NCI-H226 (cell line): ENCODE measurements at places on chromosomes 16 and 17.

- DNase-seq, result no peak
These were observed 177.3 kb downstream of the CYB561 start for GRCh38 chr17:63268827-63269226.

GRCh38 chr16:89604764-89605163 lies 8.7 kb upstream of the DPEP1 start:
- DNase-seq, result no peak

- DNase-seq, result no peak
These were observed 164.1 kb upstream of the TOM1L1 start for GRCh38 chr17:54736573-54736972.

- no peak for DNase-seq
These were observed 3.5 kb downstream of the ZFPM1 start for GRCh38 chr16:88456356-88457292.

- DNase-seq, result no peak
These were observed 92.1 kb upstream of the HLF start for GRCh38 chr17:55172612-55173011.

DNA sequence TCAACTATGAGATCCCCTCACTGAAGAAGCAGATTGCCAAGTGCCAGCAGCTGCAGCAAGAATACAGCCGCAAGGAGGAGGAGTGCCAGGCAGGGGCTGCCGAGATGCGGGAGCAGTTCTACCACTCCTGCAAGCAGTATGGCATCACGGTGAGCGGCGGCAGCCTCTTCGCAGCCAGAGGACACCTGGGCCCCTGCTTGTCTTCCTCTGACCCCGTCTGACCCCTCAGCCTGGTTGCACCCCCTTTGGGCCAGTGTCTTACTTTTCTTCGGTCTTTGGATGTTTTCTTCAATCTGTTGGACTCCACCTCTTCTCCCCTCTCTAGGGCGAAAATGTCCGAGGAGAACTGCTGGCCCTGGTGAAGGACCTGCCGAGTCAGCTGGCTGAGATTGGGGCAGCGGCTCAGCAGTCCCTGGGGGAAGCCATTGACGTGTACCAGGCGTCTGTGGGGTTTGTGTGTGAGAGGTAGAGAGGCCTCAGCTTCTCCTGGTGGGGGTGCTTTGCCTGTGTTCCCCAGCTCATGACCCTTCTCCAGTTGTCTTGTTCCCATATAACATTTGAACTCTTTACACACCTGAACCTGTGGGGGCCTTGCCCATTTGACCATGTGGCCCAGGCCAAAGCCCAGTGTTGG lies 4.4 kb downstream of the CDK5RAP3 start:
- DNase-seq, result no peak

DNA sequence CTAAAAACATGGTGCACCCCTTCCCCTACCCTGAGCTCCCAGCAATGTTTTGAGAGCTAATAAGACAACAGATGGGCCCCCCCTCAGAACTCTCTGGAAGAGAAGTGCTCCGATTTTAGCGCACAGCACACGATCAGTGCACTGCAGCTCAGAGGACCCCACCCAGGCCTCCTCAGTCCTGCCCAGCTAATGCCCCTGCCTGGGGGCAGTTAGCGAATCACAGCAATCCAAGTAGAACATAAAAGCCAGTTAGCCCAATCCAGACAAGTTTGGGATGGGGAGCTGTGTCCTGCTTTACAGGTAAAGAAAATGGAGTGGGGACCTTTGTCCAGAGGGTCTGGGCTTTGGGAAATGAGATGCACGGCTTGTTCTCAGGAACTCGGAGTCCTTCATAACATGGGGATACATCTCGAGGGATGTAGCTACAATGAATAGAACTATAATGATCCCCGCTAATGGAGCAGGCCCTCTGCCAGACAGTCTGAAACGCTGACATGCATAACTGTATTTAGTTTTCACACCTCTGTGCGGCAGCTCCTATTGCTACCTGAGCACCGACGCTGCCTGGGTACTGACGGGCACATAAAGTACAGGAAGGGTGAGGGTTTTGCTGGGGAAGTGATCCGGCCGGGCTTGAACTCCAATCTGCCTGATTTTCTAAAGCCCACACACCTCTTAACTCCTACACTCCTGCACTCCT lies 29.7 kb upstream of the CDC42EP4 start:
- DNase-seq, result no peak

DNA sequence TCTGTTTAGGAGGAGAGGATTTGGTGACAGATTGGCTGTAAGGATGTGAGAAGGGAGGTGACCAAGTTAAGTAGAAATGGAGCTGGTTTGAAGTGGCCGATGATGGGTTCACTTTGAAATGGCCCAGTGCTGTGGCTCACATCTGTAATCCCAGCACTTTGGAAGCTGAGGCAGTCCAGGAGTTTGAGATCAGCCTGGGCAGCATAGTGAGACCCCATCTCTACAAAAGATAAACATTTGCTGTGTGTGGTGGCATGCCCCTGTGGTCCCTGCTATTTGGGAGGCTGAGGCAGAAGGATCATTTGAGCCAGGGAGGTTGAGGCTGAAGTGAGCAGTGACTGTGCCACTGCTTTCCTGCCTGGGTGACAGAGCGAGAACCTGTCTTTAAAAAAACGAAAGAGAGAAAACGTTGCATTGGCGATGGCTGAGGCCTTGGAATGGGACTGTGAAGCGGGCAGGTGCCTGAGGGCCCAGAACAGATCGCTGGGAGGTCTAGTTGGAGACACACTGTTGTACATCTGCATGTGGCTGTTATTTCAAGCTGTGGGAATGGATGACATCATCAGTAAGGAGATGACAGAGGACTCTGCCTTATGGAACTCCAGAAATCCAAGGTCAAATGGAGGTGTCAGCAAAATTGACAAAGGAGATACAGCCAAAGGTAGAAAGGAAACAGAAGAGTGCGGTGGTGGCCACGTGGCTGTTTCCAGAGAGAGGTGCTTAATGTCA lies 5.5 kb downstream of the COG1 start:
- no peak for DNase-seq

DNA sequence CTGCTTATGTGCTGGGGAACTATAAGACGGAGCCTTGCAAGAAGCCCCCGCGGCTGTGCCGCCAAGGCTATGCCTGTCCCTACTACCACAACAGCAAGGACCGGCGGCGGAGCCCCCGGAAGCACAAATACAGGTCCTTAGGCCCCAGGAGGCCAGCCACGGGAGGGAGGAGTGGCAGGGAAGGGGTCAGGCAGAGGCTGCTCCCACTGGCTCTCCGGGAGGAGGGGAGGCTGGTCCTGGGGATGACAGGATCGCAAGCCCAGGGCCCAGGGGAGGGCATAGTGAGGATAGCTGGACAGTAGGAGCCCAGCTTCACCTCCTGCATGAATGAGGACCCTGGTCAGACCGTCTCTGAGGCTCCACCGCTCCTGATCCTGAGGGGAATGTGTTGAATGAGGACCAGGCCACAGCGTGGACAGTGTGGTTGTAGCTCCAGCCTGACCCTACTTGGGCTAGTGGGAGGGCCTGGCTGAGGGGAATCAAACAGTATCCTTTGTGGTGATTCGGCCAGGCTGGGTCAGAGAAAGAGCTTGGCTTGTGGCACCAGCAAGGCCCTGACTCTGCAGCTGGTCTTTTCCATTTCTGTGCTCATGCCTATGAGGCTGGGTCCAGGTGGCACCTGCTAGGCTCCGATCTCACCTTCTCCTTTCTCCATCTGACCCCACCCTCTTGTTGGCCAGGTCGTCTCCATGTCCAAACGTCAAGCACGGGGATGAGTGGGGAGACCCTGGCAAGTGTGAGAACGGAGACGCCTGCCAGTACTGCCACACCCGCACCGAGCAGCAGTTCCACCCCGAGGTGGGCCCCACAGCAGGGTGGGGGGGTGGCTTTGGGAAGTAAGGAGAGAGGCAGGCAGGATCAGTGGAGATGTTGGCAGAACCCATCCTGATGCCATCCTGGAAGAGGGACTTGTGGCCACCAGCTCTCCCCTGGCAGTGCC lies 28.7 kb downstream of the UNK start:
- no peak for DNase-seq

- DNase-seq, result no peak
These were observed 46.1 kb downstream of the CHD9 start for GRCh38 chr16:53100889-53101288.

GRCh38 chr17:51795401-51795800 lies 363.1 kb downstream of the CA10 start:
- no peak for DNase-seq

DNA sequence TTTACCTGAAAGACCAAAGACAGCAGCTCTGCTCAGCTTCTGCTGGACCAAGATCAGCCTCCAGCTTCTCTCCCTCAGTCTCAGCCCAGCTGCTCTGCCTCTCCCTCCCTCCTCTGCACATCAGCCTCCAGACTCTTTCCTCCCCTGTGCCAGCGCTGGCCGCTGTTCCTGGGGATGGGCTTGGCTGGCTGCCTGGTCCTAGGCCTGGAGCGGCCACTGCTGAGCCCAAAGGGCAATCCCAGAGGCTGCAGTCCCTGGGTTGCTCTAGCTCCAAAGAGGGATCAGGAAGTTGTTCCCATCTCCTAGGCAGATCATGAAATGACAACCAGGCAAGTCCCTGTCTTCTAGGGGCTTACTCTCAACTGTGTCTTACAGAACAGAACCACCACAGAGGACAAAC lies 31.3 kb downstream of the DCUN1D3 start:
- DNase-seq, result peak; percentile 55

- no peak for DNase-seq
These were observed 81.6 kb upstream of the CACNG5 start for GRCh38 chr17:66753126-66753920.

- no peak for DNase-seq
These were observed 31.8 kb downstream of the VAC14 start for GRCh38 chr16:70769131-70769530.

DNA sequence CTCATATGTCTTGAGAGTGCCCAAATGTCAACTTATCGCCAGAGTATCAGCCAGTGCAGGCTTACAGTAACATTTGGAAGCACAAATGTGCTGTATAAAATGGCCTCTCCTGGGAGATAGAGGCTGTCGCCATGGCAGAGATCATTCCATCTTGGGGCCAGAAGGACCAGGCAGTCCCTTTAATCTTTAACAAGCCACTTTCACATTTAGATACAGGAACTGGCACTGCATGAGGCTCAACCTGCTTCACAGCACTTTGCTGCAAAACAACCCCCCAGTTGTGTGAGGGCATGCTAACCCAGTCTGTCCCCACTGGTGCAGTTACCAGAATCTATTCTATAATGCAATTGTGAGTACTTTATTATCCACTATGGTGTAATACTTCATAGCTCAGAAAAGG lies 4.7 kb upstream of the RFFL start:
- DNase-seq, result no peak

GRCh38 chr17:82678265-82678891 lies 20.1 kb downstream of the RAB40B start:
- no peak for DNase-seq

- DNase-seq, result no peak
These were observed 90.7 kb upstream of the CLEC18B start for GRCh38 chr16:74511961-74512360.
